AML-193 (cell line): ENCODE measurements at places on chromosomes 5 and 9.

- no peak for DNase-seq
These were observed 209.8 kb upstream of the ELAVL2 start for GRCh38 chr9:24035816-24036215.

- DNase-seq, result no peak
These were observed 104.3 kb downstream of the TRPM6 start for GRCh38 chr9:74783408-74783807.

GRCh38 chr9:21605489-21605931, 123.4 kb upstream of the IFNE start:
- peak; percentile 23 for DNase-seq

GRCh38 chr5:176816791-176817347, 6.5 kb downstream of the UNC5A start:
- no peak for DNase-seq

GRCh38 chr5:78597068-78597973, 51.3 kb downstream of the LHFPL2 start:
- no peak for DNase-seq

DNA sequence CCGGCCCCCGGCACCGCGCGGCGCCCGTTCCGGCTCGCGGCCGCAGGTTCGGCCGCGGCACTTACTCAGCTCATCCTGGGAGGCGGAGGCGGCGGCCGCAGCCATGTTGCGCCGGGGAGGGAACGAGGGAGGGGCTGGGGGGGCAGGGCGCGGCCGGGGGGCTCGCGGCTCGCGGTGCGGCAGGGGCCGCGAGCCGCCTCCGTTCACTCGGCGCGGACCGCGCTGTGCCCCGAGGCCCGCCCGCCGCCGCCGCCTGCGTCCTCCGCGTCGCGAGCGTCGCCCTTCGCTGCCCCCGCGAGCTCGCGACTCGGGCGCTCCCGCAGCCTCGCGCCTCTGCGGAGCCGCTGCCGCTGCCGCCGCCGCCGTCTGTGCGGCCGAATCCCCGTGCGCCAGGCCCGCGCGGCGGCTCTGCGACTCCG, 735 bp downstream of the ECPAS start:
- no peak for DNase-seq

GRCh38 chr9:14314929-14315874, 1.3 kb upstream of the NFIB start:
- no peak for DNase-seq

- no peak for DNase-seq
These were observed 17.2 kb upstream of the FCN2 start for GRCh38 chr9:134863306-134863902.

DNA sequence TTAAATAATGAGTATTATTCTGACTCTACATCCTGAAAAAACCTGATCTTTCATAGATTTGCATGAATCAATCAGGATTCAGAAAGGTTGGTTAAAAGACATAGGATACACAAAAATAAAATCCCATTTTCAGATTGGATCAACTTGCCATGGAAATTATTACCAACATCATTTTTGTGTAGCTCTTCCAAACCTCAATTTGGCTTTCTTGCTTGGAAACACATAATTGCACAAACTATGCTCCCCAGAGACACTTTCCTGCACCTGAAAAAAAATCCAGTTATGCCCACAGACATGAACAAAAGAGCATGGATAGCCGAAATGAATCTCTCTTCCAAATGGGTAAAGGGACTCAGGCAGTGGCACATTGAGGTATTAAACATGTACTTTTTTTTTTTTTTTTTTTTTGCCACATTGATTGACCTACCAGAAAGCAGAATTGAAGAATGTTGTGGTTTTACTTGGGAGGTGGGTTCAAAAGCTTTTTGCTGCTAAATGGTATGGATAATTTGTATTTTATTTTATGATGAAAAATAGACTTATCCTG, 135.4 kb upstream of the FBN2 start:
- no peak for DNase-seq

GRCh38 chr9:107874591-107875369, 385.2 kb upstream of the KLF4 start:
- DNase-seq, result no peak

GRCh38 chr5:90214991-90215390, 194.6 kb downstream of the CETN3 start:
- DNase-seq, result no peak

DNA sequence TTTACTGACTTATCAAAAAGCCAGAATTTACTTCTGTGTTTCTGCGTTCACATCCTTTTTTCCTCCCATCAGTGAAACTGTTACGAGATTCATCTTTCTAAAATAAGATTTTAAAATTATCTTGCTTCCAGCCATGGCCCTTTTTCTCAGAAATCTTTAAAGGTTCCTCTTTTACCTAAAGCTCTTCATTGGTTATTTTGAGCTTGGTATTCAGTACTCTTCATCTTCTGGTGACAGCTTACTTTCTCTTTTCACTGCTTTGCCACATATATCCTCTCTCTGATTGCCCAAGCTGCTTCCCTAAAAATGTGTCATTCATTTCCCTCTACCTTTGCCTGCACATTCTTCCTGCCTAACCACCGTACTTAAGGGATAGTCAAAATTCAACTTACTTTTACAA, 32.3 kb downstream of the TGFBR1 start:
- DNase-seq, result peak; percentile 68

- DNase-seq, result no peak
These were observed 32.4 kb downstream of the CTNNAL1 start for GRCh38 chr9:108980893-108981292.

GRCh38 chr5:112159435-112159834, 259.6 kb downstream of the EPB41L4A start:
- DNase-seq, result no peak

- no peak for DNase-seq
These were observed 86.3 kb upstream of the IER5L start for GRCh38 chr9:129264388-129264787.

- DNase-seq, result no peak
These were observed 67.1 kb upstream of the GGTA1 start for GRCh38 chr9:121566481-121567465.

GRCh38 chr5:176339304-176339703, 22.3 kb downstream of the KIAA1191 start:
- no peak for DNase-seq

DNA sequence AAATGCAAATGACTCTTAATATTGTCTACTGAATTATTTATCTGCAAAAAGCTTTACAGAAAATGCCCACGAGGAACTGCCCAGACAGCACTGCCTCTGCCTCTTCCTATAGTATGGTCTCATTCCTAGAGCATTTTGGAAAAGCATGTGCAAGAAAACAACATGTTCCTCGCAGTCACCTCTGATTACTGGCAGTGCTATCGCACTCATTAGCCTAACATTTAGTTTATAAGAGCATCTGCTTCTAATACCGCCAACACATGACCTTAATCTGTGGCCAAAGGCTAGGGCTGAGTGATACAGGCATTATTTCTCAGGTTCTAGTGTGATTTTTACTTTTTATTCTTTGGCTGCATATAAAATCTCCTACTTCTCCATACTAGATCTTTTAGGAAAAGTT, 259.2 kb downstream of the FBXL17 start:
- no peak for DNase-seq

- DNase-seq, result peak; percentile 6
These were observed at the start of gene NEK6 for GRCh38 chr9:124257844-124258606. Gene NEK6, plus strand, starts transcription at chr9:124257949. Its CDS starts 44,016 bp downstream, at chr9:124301965.

DNA sequence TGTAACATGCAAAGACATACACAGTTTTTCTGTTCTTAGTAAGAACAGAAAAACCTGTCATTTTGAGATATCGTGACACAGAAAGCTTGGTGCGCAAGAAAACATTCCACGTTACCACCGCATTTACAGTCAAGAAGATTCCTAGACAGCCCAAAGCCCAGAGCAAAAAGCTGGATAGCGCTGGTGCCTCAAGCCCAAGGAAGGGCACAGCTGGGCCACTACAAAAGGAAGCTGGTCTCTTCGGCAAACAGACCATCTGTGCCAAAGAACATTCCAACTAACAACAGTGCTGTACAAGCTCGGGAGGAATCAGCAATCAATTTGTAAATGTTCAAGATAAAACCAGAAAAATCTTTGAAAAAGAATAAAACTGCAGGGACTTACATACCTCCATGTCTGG, 31.0 kb downstream of the PSMB7 start:
- DNase-seq, result no peak
